ENCODE measurements at places on chromosomes 4 and X. TPM values are rescaled to one million over a fixed set of nuclear protein-coding genes. Genes with fewer than 3 reads are reported as not detected.

DNA sequence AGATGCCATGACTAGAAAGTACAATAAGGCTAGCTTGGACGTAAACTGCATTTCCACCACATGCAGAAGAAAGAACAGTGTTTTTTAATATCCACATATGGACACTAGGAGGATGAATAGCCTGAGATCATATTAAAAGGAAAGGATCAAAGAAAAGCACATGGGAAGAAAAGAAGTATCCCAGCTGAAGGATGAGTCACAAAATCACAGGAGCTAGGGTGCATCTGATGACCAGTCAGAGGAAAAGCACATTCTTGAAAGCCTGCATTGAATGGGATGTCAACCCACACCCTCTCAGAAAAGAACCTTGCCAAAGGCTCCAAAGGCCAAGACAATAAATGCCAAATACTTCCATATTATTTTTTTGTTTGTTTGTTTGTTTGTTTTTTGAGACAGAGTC is 56.8 kb upstream of the PRDX4 start:
- DNase-seq: peak; percentile 12

DNA sequence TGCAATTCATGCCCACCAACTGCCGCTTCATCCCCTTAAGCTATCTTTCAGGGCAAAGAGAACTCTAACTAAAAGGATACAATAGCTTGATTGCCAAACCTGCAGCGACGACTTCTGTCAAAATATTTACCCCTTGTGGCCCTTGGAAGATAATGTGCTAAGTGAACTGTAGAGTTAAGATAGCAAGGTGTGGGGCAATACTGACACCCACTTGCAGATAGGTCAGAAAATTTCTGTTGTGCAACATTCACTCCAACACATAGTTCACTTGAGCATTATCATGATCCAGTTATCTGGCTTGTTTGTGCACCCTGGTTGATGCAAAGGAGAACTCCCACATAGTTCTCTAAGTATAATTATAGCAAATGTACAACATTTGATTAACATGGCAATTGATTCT is 55.6 kb downstream of the RHOXF2B start:
- DNase-seq: no peak

GRCh38 chr4:187995322-187996207 is at the start of gene ZFP42:
Gene ZFP42 (plus strand): TSS chr4:187995771. CDS start chr4:188002808, 7,037 bp downstream.
- DNase-seq: no peak

GRCh38 chr4:56181140-56181953 is 205.9 kb downstream of the AASDH start:
- peak; percentile 13 for DNase-seq

DNA sequence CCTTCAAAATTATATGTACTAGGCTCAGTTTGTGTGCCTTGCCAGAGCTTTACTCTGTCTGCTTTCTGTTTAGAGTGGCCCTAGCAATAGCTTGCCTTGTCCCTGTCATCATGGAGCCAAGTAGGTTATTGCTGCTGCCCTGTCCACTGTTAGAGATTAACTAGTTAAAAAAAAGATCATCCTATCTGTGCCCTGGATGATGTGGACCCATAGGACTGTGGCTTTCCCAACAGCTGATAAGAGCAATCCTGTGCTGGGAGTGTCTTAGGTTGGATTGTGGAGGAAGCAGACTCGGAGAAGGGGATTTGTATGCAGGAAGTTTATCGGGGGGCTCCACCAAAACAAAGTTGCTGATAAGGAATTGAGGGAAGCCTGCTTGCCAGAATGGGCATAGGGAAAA is 23.8 kb downstream of the PPP1R2C start:
- DNase-seq: no peak

DNA sequence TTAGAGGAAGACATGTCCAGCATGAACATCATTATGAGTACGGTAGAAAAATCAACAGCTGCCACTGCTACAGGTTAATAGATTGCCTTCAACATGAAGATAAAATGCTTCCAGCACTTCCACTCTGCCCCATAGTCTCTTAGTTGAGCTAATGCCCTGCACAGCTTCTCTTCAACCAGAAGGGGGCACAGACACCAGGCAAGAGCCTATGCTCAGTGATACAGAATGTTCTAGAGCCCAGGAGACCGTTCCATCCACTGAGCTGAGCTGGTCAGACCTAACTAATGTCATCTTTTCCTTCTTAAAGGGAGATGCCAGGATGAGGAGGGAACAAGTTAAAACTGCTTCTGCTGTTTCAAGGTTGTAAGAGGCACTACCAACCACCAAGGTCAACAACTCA is 42.2 kb downstream of the SMIM10L2A start:
- DNase-seq: peak; percentile 7

DNA sequence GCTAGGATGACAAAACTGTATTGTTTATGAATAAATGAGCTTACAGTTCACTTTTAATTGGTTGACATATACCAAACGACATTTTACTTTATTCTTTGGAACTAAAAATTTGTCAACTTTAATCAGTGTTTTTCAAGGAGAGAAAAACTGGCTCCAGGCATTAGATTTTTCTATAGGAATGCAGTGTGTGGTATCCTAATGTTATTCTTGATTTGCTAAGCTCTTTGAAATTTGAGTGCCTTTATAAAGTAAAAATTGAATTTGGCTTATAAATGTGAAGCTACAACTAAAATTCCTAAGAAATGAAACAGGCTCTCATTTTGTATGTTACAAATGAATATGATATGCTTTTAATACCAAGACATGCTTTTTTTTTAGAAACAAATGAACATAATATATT is 442.2 kb upstream of the TRAM1L1 start:
- DNase-seq: no peak

DNA sequence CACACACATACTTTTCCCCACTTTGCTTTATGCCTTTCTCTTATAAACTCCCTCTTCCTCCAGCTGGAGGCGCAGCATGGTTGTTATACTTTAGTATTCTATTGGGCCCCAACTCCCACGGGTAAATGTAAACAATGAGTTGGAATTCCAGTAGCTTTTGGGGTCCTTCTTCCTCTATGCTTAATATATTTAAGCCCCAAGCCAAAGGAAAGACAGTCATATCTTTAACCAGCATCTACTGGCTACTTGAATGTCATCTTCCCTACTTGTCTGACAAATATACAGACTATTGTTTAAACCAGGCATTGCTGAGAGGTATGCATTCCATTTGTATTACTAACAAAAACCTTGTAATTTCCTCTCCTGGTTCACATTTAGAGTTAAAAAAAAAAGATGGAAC is 72.9 kb downstream of the WDR19 start:
- peak; percentile 82 for DNase-seq

- no peak for DNase-seq
Measured at GRCh38 chr4:10084651-10085358, 31.8 kb downstream of the WDR1 start.

DNA sequence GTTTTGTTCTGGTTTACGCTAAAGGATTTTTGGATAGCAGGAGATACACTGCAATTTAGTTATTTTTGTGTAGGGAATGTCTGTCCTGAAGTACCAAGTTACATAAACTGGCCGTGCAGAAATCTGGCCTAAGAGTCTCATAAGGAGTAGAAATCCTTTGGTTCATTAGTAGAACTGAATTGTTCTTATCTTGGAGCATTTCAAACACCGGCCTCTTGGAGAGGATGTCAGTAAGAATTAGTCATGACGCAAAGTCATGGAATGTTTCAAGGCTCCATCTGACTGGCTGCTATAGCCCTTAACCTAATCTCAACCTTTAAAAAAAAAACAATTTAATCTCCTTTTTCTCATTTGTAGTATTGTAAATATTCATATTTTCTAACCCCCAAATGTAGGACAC is 15.2 kb downstream of the PDLIM3 start:
- no peak for DNase-seq

DNA sequence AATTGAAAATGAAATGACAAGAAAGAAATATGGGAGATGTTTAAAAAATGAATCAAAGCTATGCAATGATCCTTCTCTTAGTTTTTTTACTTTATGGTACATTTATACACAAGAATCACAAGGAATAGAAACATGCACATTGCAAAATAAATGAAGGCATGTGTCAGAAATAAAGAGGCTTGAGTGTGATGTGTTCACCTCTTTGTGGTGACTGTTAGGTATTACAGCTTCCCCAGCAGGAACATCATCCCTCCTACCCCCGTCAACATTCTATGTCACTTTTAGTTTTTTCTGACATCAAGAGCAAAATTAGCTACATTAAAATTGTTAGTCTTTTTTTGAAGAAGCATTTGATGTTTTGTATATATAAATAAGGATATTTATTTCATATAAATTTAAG is 214.8 kb downstream of the SLC4A4 start:
- peak; percentile 54 for DNase-seq

- DNase-seq: peak; percentile 50
Measured at GRCh38 chrX:43269201-43269600, 386.9 kb upstream of the MAOA start.

- no peak for DNase-seq
Measured at GRCh38 chrX:9164086-9164485, 130.2 kb upstream of the FAM9B start.

DNA sequence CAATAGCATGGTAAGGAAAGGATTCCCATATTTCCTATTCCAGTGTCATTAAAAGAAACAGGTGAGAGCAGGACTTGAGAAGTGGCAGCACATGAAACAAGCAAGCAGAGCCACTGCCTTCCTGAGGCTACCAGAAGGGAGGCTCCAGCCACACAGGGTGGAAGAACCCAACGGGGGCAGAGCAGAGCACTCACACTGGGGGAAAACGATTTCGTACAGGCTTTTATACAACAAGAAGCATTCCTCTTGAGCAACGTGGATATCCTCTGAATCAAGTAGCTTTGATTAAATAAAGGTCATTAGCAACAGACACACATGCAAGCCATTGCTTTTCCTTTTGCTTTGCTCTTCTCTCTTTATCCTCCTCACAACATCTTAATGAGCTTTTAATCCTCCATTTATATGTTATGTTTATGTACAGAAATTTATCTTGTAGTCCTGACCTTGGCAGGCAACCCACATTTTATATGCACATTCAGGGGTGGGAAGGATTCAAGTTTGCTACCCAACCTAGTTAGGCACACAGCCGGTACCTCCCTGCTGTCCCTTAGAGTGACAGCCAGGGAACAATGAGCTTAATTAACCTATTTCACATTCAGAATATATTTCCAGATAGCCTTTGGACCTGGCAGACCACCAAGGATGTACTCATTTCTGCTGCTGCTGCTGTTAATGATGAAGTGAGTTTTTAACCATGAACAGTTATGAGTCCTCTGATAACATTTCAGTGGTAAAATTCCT is 202.1 kb downstream of the ARHGAP24 start:
- no peak for DNase-seq

Gene AGTR2
- total RNA-seq: not detected

Gene PCSK1N
- total RNA-seq: 0.26 TPM

Gene GPR50
- total RNA-seq: not detected

Gene NEIL3
- total RNA-seq: 0.90 TPM

Gene RTL3
- not detected for total RNA-seq

Gene GAGE2A
- total RNA-seq: not detected

Gene ANOS1
- total RNA-seq: 0.26 TPM

Gene MTNR1A
- 0.38 TPM for total RNA-seq

Gene TLR8
- total RNA-seq: not detected

Gene SMR3B
- not detected for total RNA-seq
